ENCODE measurements at places on chromosomes 6 and 20. TPM values are rescaled to one million over a fixed set of nuclear protein-coding genes. Genes with fewer than 3 reads are reported as not detected.

The OR2H2 gene
- total RNA-seq: not detected

The CALHM4 gene
- not detected for total RNA-seq

The DEFB119 gene
- total RNA-seq: not detected

The ECT2L gene
- not detected for total RNA-seq

The GRM4 gene
- not detected for total RNA-seq

The HLA-DRB5 gene
- not detected for total RNA-seq

The MUCL3 gene
- total RNA-seq: not detected

The TREM1 gene
- 0.98 TPM for total RNA-seq

The SUMO4 gene
- total RNA-seq: not detected

- H3K27me3 ChIP-seq: no peaks in the 10 kb centered on the region
- DNase-seq: peak; percentile 34
- no peaks in the 10 kb centered on the region for H3K36me3 ChIP-seq
- no peaks in the 10 kb centered on the region for H3K4me1 ChIP-seq
- H3K4me3 ChIP-seq: no peak overlapping the region
- H3K27ac ChIP-seq: no peak overlapping the region
Observed at GRCh38 chr6:99467509-99468106, 42.5 kb upstream of the PNISR start.

GRCh38 chr20:40657526-40657925, 31.5 kb downstream of the MAFB start:
- H3K36me3 ChIP-seq: no peaks in the 10 kb centered on the region
- H3K27me3 ChIP-seq: no peaks in the 10 kb centered on the region
- H3K4me3 ChIP-seq: no peak overlapping the region
- DNase-seq: no peak
- no peaks in the 10 kb centered on the region for H3K4me1 ChIP-seq

DNA sequence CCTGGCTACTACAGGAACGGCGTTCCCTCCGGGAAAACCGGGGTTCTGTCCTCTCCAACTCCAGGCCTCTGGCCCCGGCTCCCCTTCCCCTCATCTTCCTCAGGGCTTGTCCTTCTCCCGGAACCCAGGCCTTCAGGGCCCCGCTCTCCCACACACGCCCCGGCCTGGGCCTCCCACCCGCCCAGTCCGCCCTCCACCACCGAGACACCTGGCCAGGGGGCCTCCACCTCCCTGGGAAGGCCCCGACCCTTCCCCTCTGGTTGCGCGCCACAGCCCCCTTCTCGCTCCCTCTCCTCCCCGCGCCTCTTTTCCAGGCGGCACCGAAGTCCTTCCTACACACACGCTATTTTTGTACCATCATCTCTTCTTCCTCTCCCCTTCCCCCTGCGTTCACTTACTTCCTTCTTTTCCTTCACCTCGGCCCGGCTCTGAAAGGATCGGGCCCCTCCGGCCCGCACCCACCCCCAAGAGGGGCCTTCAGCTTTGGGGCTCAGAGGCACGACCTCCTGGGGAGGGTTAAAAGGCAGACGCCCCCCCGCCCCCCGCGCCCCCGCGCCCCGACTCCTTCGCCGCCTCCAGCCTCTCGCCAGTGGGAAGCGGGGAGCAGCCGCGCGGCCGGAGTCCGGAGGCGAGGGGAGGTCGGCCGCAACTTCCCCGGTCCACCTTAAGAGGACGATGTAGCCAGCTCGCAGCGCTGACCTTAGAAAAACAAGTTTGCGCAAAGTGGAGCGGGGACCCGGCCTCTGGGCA, 1.3 kb upstream of the SIRPA start:
- peaks cover 7% of the 10 kb centered on the region for H3K4me1 ChIP-seq
- no peak overlapping the region for H3K27ac ChIP-seq
- DNase-seq: no peak
- no peaks in the 10 kb centered on the region for H3K36me3 ChIP-seq
- peak overlapping the region; percentile 79 for H3K4me3 ChIP-seq
- H3K27me3 ChIP-seq: no peaks in the 10 kb centered on the region

GRCh38 chr20:41228858-41229257, 88.7 kb downstream of the ZHX3 start:
- peaks cover 31% of the 10 kb centered on the region for H3K4me1 ChIP-seq
- no peaks in the 10 kb centered on the region for H3K27me3 ChIP-seq
- DNase-seq: peak; percentile 31

- H3K4me3 ChIP-seq: no peak overlapping the region
- no peaks in the 10 kb centered on the region for H3K4me1 ChIP-seq
- peaks cover 81% of the 10 kb centered on the region for H3K27me3 ChIP-seq
- no peaks in the 10 kb centered on the region for H3K36me3 ChIP-seq
- DNase-seq: no peak
Observed at GRCh38 chr6:110368284-110368683, 10.1 kb upstream of the METTL24 start.

- no peaks in the 10 kb centered on the region for H3K36me3 ChIP-seq
- no peak for DNase-seq
- peaks cover 54% of the 10 kb centered on the region for H3K27me3 ChIP-seq
- H3K27ac ChIP-seq: no peak overlapping the region
- no peaks in the 10 kb centered on the region for H3K4me1 ChIP-seq
Observed at GRCh38 chr20:17463711-17464110, 67.5 kb downstream of the BFSP1 start.

GRCh38 chr20:3209257-3209945, at the start of gene ITPA:
Gene ITPA (plus strand): TSS chr20:3209498. CDS start chr20:3209552, 54 bp downstream.
- peak within 1 kb of the TSS; percentile 55 for H3K27ac ChIP-seq
- peaks cover 14% of the 10 kb centered on the region for H3K4me1 ChIP-seq
- no peaks in the 10 kb centered on the region for H3K27me3 ChIP-seq
- peak; percentile 51 for DNase-seq

GRCh38 chr6:160082627-160083026, 39.0 kb upstream of the SLC22A1 start:
- no peaks in the 10 kb centered on the region for H3K4me1 ChIP-seq
- no peak overlapping the region for H3K27ac ChIP-seq
- H3K27me3 ChIP-seq: no peaks in the 10 kb centered on the region
- no peak overlapping the region for H3K4me3 ChIP-seq
- DNase-seq: no peak

- H3K4me3 ChIP-seq: no peak overlapping the region
- no peaks in the 10 kb centered on the region for H3K4me1 ChIP-seq
- H3K27me3 ChIP-seq: no peaks in the 10 kb centered on the region
- no peak for DNase-seq
Observed at GRCh38 chr20:37394543-37395409, 48.8 kb downstream of the SRC start.

DNA sequence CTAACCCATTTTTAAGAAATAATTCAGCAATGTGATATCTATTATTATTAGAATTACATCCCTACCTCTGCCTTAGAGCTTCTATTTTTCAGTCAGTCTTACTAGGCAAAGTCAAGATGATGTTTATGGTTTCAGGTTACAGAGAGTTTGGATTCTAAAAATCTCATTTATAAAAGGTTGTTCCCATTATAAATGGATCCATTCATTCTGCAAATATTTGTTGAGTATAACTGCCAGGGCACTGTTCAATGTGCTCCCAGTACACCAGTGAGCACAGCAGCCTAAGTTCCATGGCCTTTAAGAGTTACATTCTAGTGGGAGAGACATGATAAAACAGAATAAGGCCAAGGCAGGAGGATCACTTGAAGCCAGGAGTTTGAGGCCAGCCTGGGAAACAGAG, 75.9 kb upstream of the EYA4 start:
- no peaks in the 10 kb centered on the region for H3K27me3 ChIP-seq
- H3K36me3 ChIP-seq: no peaks in the 10 kb centered on the region
- no peak overlapping the region for H3K27ac ChIP-seq
- peaks cover 11% of the 10 kb centered on the region for H3K4me1 ChIP-seq
- peak; percentile 51 for DNase-seq
- no peak overlapping the region for H3K4me3 ChIP-seq

DNA sequence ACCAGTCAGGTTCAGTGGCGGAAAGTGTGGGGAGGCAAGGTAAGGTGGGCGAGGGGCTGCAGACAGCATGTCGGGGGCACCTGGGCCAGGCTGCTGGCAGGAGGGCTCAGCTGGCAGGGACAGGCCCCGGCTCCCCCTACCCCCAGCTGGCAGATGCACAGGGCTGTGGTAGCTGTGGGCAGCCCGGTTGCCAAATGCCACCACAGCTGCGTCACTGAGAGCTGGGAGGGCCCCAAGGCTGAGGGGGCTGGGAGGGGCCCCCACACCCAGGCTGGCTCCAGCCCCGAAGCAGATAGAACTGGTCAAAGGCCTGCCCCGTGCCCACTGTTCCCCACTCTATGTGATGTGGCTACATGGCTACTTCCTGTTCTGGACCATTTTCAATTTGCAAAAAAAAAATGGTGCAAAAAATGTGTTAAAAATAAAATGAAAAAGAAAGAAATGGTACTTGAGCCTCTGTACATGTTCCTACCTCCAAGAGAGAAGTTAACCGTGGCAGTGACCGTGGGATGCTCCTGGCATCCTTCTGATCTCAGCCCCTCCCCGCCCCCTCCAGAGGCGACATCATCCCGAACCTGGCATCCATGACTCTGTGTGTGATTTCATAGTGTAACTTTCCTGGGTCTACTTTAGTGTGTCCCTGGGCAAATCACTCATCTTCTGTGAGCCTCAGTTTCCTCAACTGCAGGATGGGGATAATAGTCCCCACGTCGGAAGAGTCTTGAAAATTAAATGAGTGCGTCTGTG, 64.4 kb downstream of the UBE2V1 start:
- H3K4me3 ChIP-seq: no peak overlapping the region
- H3K27me3 ChIP-seq: no peaks in the 10 kb centered on the region
- H3K4me1 ChIP-seq: no peaks in the 10 kb centered on the region
- no peaks in the 10 kb centered on the region for H3K36me3 ChIP-seq
- no peak overlapping the region for H3K27ac ChIP-seq
- DNase-seq: no peak

DNA sequence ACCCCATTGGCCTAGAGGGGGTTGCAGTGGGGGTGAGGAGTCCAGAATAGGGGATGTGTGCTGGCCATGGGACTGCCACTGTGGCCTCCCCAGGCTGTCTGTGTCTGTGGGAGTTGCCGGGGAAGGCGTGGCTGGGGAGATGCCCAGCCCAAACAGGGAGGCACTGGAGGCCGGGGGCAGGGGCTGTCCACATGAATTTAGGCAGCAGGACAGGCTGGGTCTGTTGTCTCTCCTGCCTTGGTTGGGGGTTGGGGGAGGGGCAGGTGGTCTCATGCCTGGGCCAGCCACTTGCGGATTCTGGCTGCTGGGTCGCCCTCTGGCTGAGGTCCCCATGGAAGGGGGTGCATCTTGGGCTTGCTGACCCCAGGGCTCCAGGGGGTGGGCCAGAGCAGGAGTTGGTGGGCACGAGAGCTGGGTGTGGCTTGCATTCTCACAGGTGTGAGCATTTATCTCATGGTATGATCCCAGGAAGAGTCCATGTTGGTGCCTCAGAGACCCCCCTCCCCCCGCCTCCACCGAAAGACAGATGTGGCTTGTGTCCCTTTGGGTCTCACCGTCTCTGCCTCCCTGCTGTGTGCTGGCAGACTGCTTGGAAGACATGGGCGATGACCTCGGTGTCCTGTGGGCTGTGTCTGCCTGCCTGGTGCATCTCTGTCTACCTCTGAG, 4.0 kb downstream of the SOX18 start:
- no peaks in the 10 kb centered on the region for H3K36me3 ChIP-seq
- DNase-seq: peak; percentile 24
- H3K27me3 ChIP-seq: no peaks in the 10 kb centered on the region
- peak overlapping the region; percentile 2 for H3K27ac ChIP-seq

GRCh38 chr20:33477386-33478234, 12.3 kb upstream of the CBFA2T2 start:
- H3K27me3 ChIP-seq: no peaks in the 10 kb centered on the region
- no peak overlapping the region for H3K4me3 ChIP-seq
- H3K27ac ChIP-seq: no peak overlapping the region
- no peaks in the 10 kb centered on the region for H3K36me3 ChIP-seq

- DNase-seq: no peak
- no peak overlapping the region for H3K4me3 ChIP-seq
- peaks cover 3% of the 10 kb centered on the region for H3K27me3 ChIP-seq
- H3K27ac ChIP-seq: no peak overlapping the region
Observed at GRCh38 chr6:87921034-87921433, 126.6 kb upstream of the SPACA1 start.

- H3K4me3 ChIP-seq: no peak overlapping the region
- H3K27ac ChIP-seq: no peak overlapping the region
- peaks cover 28% of the 10 kb centered on the region for H3K4me1 ChIP-seq
- H3K36me3 ChIP-seq: no peaks in the 10 kb centered on the region
Observed at GRCh38 chr6:111661541-111662061, 55.9 kb upstream of the TRAF3IP2 start.

DNA sequence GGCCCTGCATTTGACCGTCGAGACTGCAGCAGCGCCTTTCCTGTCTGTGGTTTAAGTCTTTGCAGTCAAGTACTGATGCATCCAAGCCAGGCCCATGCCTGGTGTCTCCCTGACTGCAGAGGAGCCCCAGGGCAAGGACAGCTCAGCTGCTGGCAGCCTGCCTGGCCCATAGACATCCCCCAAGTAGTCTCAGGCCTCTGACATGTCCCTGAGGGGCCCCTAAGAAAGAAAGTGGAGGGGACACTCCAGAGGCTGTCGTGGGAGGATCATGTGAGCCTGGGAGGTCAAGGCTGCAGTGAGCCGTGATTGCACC, 18.0 kb downstream of the HRH3 start:
- peaks cover 36% of the 10 kb centered on the region for H3K36me3 ChIP-seq
- DNase-seq: peak; percentile 37

- H3K4me1 ChIP-seq: peaks cover 29% of the 10 kb centered on the region
- H3K36me3 ChIP-seq: no peaks in the 10 kb centered on the region
- peaks cover 50% of the 10 kb centered on the region for H3K27me3 ChIP-seq
- H3K27ac ChIP-seq: no peak within 1 kb of the TSS
Observed at GRCh38 chr6:3227363-3228045, at the start of gene TUBB2B. Gene TUBB2B (minus strand): TSS chr6:3227653. CDS start chr6:3227543, 110 bp downstream.

DNA sequence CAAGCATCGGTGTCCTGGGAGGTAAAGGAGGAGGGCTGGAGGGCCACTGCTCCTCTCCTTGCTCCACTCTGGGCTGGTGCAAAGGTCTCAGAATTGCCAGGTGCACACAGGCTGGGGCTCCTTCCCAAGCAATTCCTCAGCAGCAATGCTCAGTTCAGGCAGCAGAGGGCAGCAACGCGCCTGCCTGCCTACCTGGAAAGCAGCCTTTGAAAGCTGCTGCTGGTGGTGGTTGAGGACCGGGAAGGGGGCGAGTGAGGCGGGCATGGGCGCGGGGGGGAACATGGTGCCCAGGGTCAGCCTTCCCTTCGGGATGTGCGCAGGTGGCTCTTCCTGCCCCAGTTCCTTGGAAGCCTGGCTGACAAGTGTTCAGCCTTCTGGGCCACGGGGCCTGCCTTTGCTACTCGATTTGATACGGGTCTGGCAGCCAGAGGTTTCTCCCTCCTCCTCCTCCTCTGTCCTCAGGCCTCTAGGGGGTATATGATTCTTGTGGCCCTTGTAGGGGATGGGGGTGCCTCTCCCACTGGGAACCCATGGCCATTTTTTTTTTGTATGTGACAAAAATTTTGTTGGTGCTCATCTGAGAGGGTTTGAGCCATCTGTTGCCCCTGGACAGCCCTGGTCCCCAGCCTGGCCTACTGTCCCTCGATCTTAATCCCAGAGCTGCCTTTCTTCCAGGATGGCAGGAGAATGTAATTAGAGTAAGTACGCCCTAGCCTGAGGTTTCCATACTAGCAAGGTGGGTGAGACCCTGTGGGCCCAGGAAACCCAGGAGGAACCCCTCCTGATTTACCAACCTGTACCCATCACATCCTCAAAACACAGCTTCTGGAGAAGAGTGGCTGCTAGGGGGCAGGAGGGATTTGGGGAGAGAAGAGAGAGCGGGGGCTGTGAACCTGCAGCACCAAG, 20.1 kb downstream of the MRPS18A start:
- DNase-seq: peak; percentile 93
- no peaks in the 10 kb centered on the region for H3K36me3 ChIP-seq
- no peak overlapping the region for H3K4me3 ChIP-seq
